Kidney epithelial cell (primary cell): ENCODE measurements at places on chromosomes 16 and 17. TPM values are rescaled to one million over a fixed set of nuclear protein-coding genes. Genes with fewer than 3 reads are reported as not detected.

DNA sequence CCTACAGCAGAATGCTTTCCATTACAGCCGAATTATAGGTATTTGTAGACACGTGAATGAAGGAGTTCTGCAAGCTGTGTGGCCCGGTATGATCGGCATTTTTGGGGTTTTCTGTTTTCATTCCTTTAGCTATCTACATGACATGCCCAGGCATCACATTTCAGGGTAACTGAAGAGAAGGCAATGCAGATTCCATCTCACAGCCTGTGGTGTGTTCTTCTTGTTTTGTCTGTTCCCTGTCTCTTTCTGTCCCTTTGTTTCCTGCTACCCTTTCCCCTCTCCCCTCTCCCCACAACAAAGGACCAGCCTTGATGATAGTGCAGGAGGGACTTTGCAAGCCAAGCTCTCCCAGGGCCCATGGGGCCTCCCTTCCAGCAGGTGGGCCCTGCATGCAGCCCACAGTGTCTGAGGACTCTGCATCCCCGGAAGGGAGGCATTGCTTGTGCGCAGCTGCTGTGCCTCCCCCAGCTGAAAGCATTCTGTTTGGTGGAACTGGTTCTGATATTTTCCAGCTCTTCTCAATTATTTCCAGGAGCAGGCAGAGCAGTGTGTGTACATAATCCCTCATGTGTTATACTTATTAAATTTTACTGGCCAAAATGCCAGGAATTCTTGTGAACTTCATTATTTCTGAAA lies 207.4 kb downstream of the RPTOR start:
- DNase-seq: no peak

DNA sequence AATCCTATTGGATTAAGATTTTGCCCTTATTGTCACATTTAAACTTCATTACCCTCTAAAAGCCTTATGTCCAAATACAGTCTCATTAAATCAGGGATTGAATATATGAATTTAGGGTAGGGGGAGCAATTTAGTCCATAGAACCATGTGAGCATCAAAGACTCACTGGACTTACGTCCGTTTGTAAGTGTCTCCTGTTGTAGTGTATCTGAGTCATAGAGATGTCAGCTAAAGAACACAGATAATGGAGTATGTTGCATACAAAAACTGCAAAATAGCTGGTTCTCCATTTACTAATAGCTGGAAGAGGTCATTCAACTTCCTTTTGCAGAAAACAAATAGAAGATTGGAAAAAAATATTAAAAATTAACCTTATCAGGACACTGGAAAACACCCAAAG lies 599.1 kb upstream of the SOX9 start:
- no peak for DNase-seq

- no peak for DNase-seq
Observed at GRCh38 chr16:27918755-27919154, 144.8 kb downstream of the GSG1L start.

- no peak for DNase-seq
Observed at GRCh38 chr17:46818316-46818928, at the start of gene WNT3. WNT3 (minus strand) TSS chr17:46818692; CDS start chr17:46818597, 95 bp downstream.

- DNase-seq: no peak
Observed at GRCh38 chr16:27398894-27399853, 2.8 kb upstream of the IL21R start.

DNA sequence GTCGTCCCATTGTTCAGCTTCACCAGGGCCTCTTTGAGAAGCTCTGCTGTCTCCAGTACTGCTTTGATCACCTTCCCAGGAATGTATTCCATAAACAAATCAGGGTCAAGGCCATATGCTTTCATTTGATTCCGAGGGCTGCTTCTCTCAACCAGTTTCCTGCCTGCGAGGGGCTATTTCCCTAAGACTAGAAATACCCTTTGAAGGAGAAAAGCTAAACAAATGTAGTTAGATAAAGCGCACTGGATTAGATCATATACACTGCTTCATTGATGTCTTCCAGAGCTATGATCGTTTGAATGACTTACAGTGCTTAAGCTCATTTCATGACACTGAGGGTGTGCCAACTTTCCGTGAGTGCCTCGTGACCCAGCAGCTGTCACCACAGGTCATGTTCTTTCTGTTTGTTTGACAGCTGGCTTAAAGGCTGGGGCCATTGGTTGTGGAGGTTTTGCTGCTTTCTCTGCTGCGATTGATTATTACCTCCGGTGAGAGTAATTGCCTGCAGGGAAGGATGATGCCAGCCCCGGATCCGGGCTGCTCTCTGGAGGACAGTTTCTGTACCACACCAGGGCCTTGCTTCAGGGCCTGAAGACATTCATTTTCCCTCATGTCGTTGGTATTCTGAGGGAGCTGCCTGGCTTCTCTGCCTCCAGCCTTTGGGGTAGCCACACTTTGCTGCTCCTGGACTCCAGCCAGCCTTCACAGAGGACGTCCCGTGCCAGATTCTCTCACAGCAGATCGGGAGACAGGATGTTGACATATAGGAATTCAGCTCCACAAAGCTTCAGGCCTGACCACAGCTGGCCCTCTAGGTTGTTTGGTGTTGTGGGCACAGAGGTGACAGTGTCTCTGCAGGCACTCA lies 3.9 kb downstream of the TIMM22 start:
- no peak for DNase-seq

DNA sequence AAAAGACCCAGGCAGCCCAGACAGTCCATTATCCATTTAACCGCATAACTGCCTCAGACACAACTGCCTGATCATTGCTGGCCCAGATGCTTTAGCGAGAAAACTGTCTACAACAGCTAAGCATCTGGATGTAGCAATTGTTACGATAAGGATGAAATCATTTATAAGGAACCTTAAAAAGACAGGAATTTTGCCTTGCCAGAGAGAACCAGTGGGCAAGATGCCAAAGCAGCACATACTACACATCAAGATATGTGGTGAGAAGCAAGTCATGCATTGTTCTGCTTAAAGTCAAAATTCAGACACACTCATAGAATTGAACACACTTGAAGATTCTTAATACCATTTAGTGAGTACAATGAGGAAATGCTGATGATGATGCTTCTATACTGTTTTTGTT lies 1525.3 kb downstream of the CDH8 start:
- no peak for DNase-seq

DNA sequence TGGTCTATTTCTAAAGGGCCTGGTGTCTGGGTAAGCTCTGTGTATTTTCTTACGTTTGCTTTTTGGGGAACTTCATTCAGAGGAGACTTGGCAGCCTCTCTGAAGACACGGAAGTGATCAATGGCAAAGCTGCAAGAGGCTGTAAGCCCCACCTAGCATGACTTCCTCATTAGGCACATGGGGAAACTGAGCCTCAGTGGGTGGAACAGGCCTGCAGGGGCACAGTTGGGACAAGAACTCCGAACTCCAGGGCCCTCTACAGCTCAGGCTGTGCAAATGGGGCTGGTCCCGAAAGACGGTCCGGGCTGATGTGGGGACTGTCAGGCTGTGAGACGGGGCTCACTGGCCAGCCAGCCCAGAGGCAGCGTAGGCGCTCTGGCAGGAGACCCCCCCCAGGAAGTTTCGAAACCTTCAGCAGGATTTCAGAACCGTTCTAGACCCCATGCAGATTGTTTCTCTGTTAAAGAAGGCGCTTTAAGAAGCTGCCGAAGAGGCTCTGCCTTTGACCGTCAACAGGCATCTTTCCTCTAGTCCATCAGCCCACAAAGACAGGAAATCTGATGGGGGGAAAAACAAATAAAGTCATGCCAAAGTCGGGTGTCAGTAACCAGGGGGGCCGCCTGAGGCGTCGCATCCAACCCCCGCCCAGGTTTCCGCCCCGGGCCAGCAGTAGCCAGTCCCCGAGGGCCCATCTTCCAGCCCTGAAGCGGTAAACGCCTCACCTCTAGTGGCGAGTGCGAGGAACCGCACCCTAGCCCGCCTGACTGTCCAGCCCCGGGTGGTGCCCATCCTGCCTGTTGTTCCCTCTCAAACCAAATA lies 79.8 kb upstream of the TBC1D3K start:
- DNase-seq: no peak

GRCh38 chr16:20900299-20901067 lies at the start of the genes DCUN1D3 and LYRM1:
DCUN1D3 (minus strand) TSS chr16:20900358; CDS start chr16:20862538, 37,820 bp downstream.
LYRM1 (plus strand) TSS chr16:20900771; CDS start chr16:20915556, 14,785 bp downstream.
- peak; percentile 94 for DNase-seq

DNA sequence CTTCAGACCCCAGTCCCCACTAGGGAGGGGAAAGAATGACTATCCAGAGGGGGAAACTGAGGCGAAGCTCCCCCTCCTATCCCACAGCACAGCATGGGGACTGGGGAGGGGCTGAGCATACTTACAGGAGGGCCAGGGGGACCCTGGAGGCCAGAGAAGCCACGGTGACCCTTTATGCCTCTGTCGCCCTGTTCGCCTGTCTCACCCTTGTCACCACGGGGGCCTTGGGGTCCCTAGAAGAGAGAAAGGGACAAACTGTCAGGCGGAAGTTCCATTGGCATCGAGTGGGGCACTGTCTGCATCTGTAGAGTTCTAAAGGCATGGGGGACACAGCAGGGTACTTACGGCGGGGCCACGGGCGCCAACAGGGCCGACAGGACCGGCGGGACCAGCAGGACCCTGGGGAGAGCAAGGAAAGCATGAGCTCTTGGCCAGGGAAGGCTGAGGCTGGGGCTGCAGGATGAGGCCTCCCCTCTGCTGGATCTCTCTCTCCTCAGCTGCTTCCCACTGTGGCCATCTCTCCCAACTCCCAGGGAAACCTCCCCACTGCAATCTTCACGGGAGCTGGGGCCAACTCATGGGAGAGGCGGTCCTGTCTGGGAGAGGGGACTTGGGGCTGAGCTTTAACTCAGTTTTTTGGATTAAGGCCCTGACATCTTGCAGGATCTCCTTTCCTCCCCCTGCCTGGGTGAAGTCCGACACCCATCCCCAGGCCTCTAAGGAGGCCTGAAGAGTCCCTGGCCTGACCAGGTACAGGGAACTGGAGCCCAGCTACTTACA lies 13.5 kb downstream of the COL1A1 start:
- DNase-seq: no peak

GRCh38 chr17:7888184-7888920 lies at the start of gene CHD3:
CHD3 (plus strand) TSS chr17:7888789; CDS start chr17:7889001, 212 bp downstream.
- no peak for DNase-seq

- DNase-seq: no peak
Observed at GRCh38 chr17:68125111-68125870, 89.8 kb downstream of the KPNA2 start.

DNA sequence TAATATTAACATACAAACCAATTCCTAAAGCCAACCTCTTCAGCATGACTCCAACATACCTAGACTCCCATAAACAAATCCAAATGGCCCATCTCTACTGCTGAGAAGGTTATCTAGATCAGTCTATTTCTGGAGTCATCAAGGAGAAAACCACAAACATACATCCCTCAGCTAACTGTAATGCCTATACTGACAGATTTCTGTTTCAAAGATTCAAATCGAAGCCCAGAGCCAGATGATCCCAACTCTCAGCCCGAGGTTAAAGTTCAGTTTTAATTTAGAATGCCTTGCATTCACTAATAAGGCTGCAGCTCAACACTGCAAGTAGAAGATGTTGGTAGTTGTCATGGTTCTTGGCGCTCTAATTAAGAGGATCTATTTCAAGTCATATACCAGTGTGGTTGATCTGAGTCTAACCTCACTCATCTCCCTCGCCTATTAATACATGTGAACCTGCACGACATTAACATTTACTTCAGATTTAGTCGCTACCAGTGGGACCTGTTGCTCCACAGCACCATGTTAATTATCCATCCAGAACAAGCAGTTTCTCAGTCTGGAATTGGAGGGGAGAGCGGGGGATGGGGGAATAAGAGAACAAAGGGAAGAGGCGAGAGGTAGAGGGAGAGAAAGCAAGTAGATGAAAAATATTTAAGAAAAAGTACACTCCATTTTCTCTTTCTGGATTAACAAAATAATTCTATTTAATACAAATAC lies 15.4 kb downstream of the PHF12 start:
- DNase-seq: no peak

DNA sequence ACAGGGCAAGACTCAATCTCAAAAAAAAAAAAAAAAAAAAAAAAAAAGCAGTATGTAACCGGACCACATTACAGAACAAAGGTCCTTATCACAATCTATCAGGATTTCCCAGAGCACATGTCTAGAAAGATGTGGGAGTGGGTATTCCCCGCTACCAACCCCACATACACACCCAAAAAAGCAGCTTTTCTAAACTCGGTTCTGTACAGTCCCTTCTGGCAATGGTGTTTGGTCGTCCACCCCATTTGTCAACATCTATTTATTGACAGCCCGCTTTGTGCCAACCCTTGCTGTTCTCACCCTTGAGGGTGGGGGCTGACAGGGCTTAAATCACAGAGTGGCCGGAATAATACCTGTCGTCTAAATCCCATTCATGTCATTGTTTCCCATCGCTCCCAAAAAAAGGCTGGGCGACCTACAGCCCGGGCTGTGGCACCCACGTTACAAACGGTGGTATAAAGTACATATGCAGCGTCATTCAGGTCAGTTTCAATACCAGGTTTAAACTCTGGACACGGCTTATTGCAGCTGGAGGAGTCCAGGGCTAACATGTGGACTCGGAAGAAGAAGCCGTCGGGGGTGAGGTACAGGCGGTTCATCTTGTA lies 3.6 kb downstream of the C17orf58 start:
- DNase-seq: no peak

DNA sequence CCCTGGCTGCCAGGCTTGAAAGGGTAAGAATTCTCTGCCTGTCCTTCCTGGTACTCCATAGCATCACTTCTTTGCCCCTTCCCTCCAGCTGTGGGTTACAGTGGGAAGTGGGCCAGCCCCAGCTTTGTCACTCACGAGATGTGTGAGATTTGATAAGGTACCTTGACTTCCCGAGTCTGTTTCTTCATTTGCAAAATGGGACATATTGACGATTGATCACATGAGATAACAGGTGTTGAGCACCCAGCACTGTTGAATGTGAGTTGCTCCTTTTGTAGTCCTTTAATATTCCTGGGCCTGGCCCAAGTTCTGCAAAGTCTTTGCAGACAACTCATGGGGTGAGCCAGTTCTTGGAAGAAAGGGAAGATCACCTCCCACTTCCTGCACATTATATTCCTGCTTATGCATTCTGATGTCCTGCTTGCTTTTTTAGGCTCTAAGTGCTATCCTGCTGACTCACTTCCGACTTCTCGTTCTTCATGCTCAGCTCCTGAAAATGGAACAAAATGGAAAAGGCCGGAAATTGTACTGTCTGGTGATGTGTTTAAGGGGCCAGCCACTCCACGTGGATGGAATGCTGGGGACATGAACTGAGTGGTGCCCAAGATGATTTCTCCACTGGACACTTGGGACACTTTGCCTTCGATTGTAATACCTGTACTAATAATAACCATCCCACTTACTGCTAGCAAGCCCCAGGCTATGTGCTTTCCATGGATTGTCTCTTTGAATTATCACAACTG lies 8.3 kb upstream of the NLK start:
- DNase-seq: no peak

The CACNG3 gene
- total RNA-seq: not detected in 2 replicates

The TUBG2 gene
- total RNA-seq: 11.3 and 15.0 TPM in 2 replicates

The GP1BA gene
- not detected in 2 replicates for total RNA-seq

The MYH1 gene
- total RNA-seq: not detected in 2 replicates

The DRC7 gene
- 0.04 TPM in 1 of 2 replicates, not detected in the other for total RNA-seq

The FOXN1 gene
- total RNA-seq: not detected in 2 replicates
